ENCODE measurements at places on chromosomes 1 and 21. TPM values are rescaled to one million over a fixed set of nuclear protein-coding genes. Genes with fewer than 3 reads are reported as not detected.

Gene RNF186
- not detected for total RNA-seq

Gene S100PBP
- 105 TPM for total RNA-seq

Gene CEP104
- 71.8 TPM for total RNA-seq

Gene REN
- not detected for total RNA-seq

Gene PEAR1
- total RNA-seq: not detected

Gene CELA3A
- not detected for total RNA-seq

Gene BRINP3
- not detected for total RNA-seq

Gene MIXL1
- total RNA-seq: 1.7 TPM

Gene ZBTB7B
- total RNA-seq: 55.7 TPM

Gene RNU1-4
- 4,541 TPM for total RNA-seq

Gene TNFRSF9
- 0.44 TPM for total RNA-seq

DNA sequence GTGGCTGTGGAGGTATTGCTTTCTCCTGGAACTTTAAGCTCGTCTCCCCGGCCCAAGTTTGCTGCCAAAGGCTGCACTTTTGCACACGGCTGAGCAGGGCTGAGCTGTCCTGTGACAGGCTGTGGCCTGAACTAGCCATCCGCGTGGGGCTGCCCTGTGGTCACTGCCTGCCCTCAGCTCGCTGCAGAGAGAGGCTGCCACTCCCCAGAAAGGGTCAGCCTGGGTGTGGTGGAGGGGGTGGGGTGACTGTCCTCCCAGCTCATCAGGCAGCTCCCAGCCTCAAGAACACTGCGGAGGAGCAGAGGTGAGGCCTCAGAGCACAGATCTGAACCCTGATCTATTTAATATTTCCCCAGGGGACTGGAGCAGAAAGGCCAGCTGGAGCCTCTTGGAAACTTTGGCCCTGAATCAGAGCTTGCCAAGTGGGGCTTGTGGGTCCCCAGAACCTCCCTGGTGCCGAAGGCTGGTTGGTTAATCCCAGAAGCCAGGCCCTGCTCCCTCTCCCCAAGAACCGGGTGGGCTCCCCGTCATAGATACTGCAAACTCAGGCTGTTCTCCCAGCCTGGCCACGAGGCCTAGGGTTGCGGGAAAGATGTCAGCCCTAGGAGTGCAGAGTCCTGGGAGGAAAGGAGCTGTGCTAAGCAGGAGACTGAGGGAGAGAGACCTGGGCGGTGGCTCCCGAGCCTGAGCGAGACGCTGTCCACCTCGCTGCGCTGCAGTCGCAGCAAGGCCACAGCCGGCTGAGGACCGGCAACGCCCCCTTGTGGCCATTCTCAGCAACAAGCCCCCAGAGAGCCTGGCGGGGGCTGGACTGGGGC is 125.1 kb upstream of the IPO9 start:
- no peaks in the 10 kb centered on the region for H3K36me3 ChIP-seq
- no peak overlapping the region for H3K27ac ChIP-seq
- H3K4me1 ChIP-seq: no peaks in the 10 kb centered on the region
- peak; percentile 67 for DNase-seq
- no peak overlapping the region for H3K4me3 ChIP-seq

GRCh38 chr1:244603498-244603897 is 49.4 kb upstream of the DESI2 start:
- peak; percentile 59 for DNase-seq
- no peaks in the 10 kb centered on the region for H3K4me1 ChIP-seq
- H3K27ac ChIP-seq: no peak overlapping the region
- H3K27me3 ChIP-seq: no peaks in the 10 kb centered on the region
- H3K4me3 ChIP-seq: no peak overlapping the region
- H3K36me3 ChIP-seq: no peaks in the 10 kb centered on the region

- H3K4me1 ChIP-seq: no peaks in the 10 kb centered on the region
- H3K4me3 ChIP-seq: no peak overlapping the region
- no peak overlapping the region for H3K27ac ChIP-seq
- DNase-seq: no peak
- H3K36me3 ChIP-seq: no peaks in the 10 kb centered on the region
These were observed 77.0 kb upstream of the CXADR start for GRCh38 chr21:17435565-17436543.

DNA sequence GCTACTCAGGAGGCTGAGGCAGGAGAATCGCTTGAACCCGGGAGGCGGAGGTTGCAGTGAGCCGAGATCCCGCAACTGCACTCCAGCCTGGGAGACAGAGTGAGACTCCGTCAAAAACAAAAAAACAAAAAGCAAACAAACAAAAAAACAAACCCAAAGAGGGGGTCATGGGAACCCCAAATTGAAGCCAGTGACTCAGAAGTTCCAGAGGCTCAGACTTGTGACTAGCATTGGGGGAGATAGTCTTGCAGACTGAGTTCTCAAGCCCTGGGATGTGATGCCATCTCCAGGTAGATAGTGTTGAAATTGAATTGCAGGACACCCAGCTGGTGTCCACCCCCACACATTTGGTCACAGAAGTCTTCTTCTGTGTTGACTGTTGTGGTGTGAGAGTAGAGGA is 24.9 kb upstream of the ENO1 start:
- H3K27me3 ChIP-seq: no peaks in the 10 kb centered on the region
- no peak overlapping the region for H3K27ac ChIP-seq
- H3K36me3 ChIP-seq: no peaks in the 10 kb centered on the region
- H3K4me3 ChIP-seq: no peak overlapping the region

- no peak overlapping the region for H3K27ac ChIP-seq
- no peaks in the 10 kb centered on the region for H3K36me3 ChIP-seq
- no peak for DNase-seq
- H3K4me1 ChIP-seq: no peaks in the 10 kb centered on the region
- H3K27me3 ChIP-seq: no peaks in the 10 kb centered on the region
These were observed 23.2 kb upstream of the CLDN17 start for GRCh38 chr21:30189773-30190172.

DNA sequence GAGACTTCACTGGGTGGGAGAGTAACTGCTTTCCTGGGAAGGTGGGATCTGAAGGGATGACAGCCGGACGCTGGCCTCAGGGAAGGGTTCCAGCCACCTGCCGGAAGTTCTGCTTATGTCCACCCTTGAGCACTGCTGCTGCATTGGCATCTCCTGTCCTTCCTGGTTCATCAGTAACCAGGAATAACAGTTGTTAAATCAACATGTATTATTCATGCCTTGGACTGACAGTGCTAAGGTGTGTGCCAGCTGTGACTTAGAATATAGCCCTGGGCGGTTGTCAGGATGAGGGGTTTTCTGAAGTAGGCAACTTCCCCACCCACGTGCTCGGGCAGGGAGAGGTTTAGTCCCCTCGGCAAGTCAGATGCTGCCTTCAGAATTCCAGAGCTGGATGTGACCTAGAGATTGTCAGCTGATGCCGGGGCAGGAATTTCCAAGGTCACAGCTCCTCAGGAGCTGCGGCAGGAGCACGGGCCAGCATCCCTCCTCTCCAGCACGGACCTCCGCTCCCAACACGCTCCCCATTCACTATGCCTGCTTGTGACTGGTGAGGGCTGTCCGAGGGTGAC is 17.9 kb downstream of the CLDN14 start:
- no peak for DNase-seq
- H3K27ac ChIP-seq: no peak overlapping the region
- H3K4me1 ChIP-seq: no peaks in the 10 kb centered on the region
- no peaks in the 10 kb centered on the region for H3K27me3 ChIP-seq

DNA sequence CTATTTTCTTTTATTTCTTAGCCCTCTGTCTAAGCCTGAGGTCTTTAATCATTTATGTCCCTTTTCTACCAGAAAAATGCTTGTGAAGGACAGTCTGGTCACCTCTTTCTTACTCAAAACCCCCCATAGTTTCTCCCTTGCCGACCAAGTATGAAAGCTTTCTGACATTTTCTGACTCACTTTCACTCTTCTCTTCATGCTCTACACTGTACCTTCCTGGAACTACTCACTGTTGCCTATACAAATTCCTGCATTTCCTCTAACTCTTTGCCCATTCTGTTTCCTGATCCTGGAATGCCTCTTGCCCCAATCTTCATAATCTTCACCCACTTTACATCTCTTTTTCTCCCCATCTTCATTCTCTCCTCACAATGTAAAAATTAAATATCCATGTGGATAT is 380.0 kb downstream of the HHIPL2 start:
- no peak overlapping the region for H3K4me3 ChIP-seq
- no peaks in the 10 kb centered on the region for H3K36me3 ChIP-seq
- no peak overlapping the region for H3K27ac ChIP-seq

DNA sequence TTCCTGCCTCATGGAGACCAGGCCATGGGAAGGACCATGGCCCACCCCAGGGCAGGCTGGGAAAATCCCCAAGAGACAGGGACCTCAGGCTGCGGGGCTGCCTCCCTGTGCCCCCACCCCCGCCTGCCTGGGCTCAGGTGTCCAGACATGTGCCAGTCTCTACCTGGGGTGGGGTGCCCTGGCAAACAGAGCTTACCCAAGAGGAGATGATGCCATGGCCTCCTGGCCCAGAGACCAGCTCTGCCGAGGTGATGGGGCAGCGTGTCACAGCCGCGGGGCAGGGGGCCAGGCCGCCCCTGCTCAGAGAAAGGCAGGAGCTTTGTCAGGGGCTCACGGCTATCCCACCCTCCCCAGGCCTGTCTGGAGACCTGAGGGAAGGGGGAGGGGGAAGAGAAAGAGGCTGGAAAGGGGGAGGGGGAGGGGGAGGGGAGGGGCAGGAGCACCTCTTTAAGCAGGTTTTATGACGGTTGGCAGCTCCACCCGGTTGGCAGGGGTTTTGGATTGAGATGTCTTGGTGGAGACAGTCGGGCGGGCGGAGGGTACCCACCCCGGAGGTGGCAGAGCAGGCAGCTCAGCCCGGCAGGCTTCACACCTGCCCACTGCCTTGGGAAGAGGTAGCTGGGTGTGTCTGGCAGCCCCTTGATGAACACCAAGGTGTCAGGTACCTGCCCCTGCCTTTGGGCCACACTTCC is 101.5 kb upstream of the IFFO2 start:
- H3K36me3 ChIP-seq: no peaks in the 10 kb centered on the region
- H3K27me3 ChIP-seq: no peaks in the 10 kb centered on the region
- H3K27ac ChIP-seq: no peak overlapping the region
- no peaks in the 10 kb centered on the region for H3K4me1 ChIP-seq

- H3K27ac ChIP-seq: no peak overlapping the region
- DNase-seq: no peak
- no peaks in the 10 kb centered on the region for H3K36me3 ChIP-seq
- H3K4me3 ChIP-seq: no peak overlapping the region
These were observed 6.9 kb downstream of the ADGRB2 start for GRCh38 chr1:31757204-31757679.

- no peaks in the 10 kb centered on the region for H3K27me3 ChIP-seq
- DNase-seq: no peak
- no peaks in the 10 kb centered on the region for H3K36me3 ChIP-seq
- no peaks in the 10 kb centered on the region for H3K4me1 ChIP-seq
- no peak overlapping the region for H3K27ac ChIP-seq
These were observed 574.9 kb upstream of the CAMK1G start for GRCh38 chr1:209008586-209008985.

DNA sequence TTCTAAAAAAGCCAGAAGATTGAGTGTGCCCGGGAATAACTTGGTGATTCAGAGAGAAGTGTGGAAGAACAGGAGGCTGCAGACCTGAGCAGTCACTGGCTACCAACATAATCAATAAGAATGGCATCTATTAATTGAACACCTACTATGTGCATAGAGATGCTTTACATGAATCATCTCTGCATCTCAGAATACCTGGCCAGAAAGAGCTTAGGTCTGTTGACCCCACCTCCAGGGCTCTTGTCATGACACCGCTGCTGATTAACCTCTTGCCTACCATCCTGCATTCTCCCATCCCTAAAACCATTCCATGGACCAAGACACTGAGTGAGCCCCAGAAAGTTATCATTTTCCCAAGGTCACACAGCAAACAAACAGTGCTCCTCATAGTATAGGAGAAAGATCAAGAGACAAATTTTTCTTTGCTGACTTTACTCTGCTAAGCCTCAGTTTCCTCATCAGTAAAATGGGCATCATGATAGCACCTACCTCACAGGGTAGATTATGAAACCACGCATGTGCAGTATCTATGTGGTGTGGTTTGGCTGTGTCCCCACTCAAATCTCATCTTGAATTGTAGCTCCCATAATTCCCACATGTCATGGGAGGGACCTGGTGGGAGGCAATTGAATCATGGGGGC is 16.3 kb upstream of the PINK1 start:
- H3K4me3 ChIP-seq: no peak overlapping the region
- no peaks in the 10 kb centered on the region for H3K4me1 ChIP-seq
- DNase-seq: no peak

Data from B cell (primary cell).